ENCODE measurements at places on chromosomes 7 and 10.
A peak's percentile ranks its signal among the peaks of the same experiment; 100 is the strongest.

DNA sequence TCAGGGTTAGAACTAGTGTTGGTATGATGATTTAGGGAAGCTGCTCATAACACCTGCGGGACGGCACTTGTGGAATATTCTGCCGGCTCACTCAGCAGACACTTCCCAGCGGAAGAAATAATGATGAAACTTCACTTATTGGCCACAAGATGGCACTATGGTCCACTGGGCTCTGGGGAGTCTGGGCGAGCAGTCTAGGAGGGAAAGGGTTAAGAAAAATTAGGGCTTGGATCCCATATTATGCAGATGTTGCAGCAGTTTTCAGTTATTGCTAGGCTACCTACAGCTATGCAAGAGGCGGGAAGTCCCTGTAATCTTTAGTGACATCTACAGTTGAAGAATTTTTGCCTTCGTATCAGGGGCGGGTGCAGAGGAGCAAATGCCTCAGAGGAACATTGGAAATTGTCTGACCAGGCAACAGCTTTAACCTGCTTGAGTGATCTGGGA, 238.7 kb upstream of the PRSS58 start:
- DNase-seq = no peak

DNA sequence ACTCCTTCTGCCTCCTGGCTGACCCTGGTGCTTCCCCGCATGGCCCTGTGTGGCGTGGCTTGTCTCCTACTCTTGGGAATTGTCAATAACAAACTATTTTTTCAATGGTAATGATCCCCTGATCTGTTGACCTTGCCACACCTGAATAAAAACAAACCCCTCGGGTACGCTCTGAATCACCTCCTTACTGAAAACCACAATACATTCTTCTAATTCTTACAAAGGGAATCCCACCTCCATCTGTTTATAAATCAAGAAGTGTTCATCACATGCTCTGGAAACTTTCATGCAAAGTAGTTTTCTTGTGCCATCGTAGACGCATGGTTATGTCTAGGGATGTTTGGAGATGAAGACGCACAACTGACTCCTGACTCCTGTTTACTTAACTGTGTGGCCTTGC, 245.8 kb downstream of the FRMD4A start:
- DNase-seq = no peak

DNA sequence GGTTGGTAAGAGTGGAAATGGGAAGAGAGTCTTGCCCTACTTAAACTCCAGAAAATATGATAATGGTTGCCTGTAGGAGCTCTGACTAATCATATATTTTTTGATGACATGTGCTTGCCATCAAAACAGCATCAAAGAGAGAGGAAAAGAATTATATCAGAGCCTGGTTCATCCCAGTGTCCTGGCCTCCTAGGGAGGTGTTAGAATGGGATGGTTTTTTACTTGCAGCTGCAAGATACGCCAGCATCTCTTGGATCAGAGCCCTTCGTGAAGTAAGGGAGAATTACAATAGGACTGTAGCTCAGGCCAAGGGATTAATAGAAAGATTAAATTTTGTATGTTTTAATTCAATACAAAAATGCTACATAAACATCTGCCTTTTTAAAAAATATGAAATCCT, 177.6 kb upstream of the HDAC9 start:
- DNase-seq = no peak

GRCh38 chr7:133754708-133755107, 372.4 kb upstream of the LRGUK start:
- DNase-seq = no peak

DNA sequence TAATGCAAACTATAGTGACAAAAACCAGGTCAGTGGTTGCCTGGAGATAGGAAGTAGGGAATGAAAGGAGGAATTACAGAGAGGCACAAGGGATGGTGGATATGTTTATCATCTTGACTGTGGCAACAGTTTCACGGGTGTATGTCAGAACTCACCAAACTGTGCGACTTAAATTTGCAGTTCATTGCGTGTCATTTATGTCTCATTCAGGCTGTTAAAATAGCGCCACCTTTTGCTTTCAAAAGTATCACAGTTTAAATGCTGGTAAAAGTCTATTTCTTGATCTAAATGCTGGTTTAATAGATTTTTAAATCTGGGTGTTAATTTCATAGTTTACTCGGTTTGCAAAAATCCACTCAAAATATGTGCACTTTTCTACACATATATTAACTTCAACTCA, 51.0 kb downstream of the PTTG1IP2 start:
- no peak for DNase-seq

GRCh38 chr7:158956805-158957509, 100.6 kb downstream of the DYNC2I1 start:
- DNase-seq = no peak

- no peak for DNase-seq
Observed at GRCh38 chr10:117740691-117741222, 198.2 kb downstream of the EMX2 start.

GRCh38 chr7:4882169-4883032, 1.1 kb downstream of the RADIL start:
- DNase-seq = peak; percentile 54

DNA sequence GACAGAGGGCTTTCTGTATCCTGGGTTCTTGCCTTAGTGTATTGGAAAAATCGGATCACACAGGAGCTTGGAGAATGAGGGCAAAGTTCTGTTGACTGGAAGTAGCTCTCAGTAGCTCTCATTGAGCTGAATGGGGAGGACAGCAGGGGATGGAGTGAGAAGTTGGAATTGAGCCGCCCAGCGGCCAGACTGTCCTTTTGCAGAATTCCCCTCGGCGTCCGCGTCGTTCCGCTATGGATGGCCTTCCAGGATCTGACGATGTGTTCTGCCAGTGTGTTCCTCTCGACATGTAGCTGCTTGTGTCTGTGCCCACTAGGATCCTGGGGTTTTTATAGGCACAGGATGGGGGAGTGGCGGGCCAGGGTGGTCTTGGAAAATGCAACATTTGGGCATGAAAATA, 351.8 kb upstream of the SEMA3A start:
- DNase-seq = no peak

- no peak for DNase-seq
Observed at GRCh38 chr7:88818552-88818951, 23.0 kb upstream of the TEX47 start.

DNA sequence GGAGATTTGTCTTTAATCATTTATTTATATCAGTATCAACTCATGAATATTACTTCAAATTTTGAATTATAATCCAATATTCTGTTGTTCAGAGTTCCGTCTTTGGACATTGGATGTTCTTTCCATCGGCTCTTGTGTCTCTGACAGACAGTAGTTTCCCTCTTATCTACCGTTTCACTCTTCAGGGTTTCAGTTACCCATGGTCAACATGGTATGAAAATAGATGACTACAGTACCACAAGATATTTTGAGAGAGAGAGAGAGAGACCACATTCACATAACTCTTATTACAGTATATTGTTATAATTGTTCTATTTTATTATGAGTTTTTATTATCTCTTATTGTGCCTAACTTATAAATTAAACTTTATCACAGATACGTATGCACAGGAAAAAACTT, 6.8 kb downstream of the SHTN1 start:
- DNase-seq = no peak

DNA sequence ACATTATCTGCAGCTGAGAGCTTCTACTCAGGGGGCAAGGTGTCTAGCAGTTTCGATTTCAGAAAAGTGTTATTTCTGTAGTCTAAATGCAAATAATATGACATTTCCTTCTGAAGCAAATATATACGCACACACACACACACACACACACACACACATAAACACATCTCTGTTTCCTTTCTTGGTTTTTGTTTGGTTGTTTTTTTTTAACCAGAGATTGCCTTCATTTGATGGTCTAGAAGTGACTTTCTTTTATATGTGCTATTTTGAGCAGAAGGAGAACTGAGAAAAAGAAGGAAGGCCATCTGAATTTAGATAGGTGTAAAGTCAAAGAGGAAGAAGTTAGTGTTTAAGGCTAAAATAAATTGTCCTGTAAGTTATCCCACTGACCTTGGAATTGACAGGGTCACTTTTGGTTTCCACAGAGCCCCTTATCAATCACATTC, 142.2 kb downstream of the TRIL start:
- DNase-seq = no peak

GRCh38 chr7:22730921-22731654, 4.1 kb downstream of the IL6 start:
- peak; percentile 46 for DNase-seq

GRCh38 chr7:13442226-13442625, 547.2 kb downstream of the ETV1 start:
- no peak for DNase-seq

DNA sequence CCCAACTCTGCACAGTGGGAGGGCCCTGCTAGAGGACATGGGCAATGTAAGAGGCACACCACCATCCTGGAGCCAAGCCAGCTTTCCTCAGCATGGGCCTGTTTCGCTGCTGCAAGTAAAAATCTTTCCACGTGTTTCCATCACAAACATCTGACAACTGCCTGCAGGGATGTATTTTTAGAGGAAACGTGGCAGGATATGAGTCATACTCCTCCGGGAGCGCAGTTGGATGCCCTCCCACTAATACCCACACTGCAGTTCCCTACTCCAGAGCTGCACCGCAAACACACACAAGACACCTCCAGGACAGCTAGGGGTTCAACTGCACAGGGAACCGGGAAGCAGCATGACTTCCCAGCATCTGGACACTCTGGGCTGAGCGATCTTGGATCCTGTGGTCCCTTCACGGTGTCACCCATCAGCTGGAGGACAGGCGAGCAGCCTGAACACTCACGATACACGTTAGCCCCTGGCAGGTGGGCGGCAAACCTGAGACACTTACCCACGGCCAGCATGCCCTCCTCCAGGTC, 26.1 kb downstream of the PLAC9 start:
- peak; percentile 97 for DNase-seq

DNA sequence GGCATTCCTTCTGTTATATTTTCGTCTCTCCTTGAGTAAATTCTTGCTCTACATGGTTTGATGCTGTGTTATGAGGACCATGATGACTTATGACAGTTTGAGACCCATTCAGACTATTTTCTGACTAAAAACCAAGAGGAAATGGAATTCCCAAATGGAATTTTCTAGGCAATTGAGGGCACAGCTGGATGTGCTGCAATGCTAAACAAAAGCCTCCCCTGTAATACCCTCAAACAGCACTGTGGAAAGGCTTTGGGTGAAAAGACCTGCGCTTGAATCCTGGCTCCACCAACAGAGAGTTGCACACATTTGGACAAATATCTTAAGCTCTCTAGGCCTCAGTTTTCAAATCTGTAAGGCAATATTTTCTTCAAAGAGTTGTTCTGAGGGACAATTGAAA, 129.1 kb downstream of the PRKG1 start:
- no peak for DNase-seq

GRCh38 chr7:5443678-5444077, 20.0 kb upstream of the TNRC18 start:
- DNase-seq = no peak

GRCh38 chr7:152140560-152140959, 115.1 kb downstream of the GALNT11 start:
- DNase-seq = no peak

DNA sequence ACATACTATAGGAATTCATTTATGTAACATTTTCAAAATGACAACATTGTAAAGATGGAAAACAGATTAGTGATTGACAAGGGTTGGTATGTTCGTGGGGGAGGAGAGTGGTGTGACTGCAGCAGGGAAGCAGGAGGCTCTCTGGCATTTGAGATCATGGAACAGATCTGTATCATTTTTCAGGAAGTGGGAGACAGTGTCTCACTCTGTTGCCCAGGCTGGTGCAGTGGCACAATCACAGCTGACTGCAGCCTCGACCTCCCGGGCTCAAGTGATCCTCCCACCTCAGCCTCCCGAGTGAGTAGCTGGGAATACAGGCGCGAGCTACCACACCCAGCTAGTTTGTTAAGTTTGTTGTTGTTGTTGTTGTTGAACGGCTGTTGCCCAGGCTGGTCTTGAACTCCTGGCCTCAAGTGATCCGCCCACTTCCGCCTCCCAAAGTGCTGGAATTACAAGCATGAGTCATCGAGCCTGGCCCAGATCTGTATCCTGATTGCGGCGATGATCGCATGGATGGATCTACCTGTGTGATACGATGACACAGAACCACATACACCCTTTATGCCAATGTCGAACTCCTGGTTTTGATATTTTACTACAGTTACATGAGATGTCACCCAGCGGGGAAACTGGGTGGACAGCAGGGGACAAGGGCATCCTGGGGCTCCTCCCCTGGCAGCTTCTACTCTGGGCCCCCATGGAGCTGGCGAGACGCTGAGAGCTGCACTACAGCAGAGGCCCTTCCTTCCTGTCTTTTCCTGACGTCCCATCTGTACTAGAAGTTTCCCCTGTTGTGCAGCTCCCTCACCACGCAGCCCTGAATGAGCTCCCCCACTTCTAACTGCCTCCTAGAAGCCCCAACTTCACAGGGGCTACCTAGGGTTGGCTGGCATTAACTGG, 12.3 kb upstream of the CYTH3 start:
- no peak for DNase-seq
